ENCODE measurements at places on chromosomes 6 and 20.
A peak's percentile ranks its signal among the peaks of the same experiment; 100 is the strongest.

- no peak for DNase-seq
Observed at GRCh38 chr6:146937316-146937715, 266.9 kb upstream of the STXBP5 start.

GRCh38 chr20:58833921-58834320 is 16.8 kb downstream of the GNAS-AS1 start:
- DNase-seq = no peak

- peak; percentile 54 for DNase-seq
Observed at GRCh38 chr20:48007351-48007750, 222.1 kb upstream of the SULF2 start.

- DNase-seq = no peak
Observed at GRCh38 chr6:98036344-98036923, 753.4 kb upstream of the MMS22L start.

DNA sequence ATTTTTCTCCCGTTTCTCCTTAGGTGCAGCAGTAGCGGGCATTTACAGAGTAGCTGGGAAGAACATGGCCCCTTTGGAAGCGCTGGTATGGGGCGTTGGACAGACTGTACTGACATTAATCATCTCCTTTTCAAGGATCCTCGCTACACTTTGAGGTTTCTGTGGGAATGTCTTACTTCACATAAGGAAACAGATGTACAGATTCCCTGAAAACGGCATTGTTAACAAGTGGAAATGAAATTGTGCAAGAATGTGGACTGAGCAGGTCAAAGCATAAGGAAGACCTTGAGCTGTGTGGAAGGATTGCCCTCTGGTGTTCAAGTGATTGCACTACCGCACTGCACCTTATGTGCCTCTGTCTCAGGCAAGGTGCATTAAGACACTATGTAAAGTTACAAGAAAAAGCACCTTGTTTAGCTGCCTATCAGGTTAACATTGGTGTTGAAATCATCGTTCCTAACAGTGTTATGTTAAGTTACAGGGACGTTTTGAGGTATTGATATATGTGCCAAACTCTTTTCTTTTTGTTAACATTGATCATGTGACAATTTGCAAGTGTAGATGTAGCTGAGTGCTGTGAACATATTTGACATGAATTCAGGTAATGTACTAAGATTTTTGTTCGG is 38.0 kb downstream of the TMEM170B start:
- peak; percentile 87 for DNase-seq

DNA sequence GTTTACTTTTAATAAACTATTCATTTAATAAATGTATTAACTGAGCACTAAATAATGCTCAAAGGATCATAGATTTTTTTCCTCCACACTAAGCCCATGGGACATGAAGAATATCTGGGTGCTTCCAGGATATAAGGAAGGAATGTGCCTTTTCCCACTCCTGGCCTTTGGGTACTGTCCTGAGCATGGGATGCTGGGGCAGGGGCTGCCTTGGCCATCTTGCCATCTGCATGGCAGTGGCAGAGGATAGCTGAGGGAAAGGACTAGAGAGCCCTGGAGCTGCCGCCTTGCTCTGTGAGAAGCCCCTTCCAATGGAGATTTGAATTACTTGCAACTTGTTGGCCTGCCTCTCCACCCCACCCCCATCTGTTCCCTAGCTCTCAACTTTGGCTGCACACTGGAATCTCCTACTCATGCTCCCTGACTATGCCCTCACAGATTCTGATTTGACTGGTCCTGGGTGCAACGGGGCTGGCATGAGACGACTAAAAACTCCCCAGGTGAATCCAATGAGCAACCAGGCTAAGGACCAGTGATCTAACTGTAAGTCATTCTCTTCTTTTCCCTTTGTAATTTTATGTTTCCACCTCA is 15.6 kb downstream of the DDRGK1 start:
- no peak for DNase-seq

GRCh38 chr6:36373368-36374019 is 14.0 kb downstream of the ETV7 start:
- DNase-seq = no peak

GRCh38 chr20:46683939-46684750 is 5.1 kb downstream of the TP53RK start:
- DNase-seq = no peak
